Kidney tubule cell (primary cell): ENCODE measurements at places on chromosomes 6 and 20.

DNA sequence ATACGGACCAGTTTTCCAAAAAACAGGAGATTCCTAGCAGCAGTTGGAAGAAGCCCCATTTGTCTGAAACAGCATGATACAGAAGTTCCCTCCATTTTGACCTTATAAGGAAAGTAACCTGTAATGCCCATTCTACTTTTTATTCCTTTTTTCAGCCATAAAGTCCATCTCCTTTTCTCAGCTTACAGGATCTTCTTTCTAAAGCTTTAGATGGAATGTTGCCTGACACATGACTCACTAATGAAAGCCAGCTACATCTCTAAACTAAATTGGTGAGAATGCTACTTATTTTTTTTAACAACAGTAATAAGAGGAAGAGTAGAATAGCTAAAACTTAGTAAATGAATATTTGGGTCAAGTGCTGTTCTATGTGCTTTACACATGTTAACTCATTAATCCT, 234.1 kb downstream of the CDH26 start:
- no peak for DNase-seq

DNA sequence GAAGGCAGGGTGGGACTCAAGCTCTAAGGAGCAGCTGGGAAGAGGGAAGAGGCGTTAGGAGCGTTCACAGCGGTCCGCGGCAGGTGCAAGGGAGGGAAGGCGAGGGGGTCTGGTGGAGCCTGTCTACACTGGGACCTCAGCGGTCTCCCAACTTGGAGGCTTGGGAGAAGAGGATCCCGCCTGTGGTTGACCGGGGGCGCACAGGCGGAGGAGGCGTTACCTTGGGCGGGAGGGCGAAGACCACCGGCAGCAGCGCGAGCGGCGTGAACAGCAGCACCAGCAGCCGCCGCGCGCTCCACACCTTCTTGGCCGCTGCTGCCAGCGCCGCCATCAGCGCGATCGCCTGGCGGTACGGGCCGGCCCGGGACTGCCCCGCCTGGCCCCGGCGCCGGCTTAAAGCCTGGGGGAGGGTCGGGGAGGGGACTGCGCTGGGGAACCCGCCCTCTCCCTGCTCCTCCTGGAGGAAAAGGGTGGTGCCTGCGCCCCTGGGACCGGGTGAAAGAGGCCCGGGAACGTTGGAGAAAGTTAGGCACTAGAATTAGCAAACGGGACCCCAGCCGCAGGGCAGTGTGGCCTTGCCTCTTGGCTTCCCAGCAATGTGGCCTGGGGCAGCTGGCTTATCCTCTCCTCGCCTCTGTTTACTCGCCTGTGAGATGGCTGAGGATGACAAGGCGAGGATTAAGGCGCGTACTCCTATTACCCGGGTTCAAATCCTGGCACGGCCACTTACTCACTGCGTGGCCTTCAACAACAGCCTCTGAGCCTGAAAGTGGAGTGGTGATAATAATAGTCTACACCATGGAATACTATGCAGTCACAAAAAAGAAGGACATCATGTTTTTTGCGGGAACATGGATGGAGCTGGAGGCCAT, at the start of gene SLC13A3:
Gene SLC13A3, minus strand, starts transcription at position 369 of the 872 bp plus-strand sequence. Its CDS starts 38 bp downstream, at position 331.
- no peak for DNase-seq

DNA sequence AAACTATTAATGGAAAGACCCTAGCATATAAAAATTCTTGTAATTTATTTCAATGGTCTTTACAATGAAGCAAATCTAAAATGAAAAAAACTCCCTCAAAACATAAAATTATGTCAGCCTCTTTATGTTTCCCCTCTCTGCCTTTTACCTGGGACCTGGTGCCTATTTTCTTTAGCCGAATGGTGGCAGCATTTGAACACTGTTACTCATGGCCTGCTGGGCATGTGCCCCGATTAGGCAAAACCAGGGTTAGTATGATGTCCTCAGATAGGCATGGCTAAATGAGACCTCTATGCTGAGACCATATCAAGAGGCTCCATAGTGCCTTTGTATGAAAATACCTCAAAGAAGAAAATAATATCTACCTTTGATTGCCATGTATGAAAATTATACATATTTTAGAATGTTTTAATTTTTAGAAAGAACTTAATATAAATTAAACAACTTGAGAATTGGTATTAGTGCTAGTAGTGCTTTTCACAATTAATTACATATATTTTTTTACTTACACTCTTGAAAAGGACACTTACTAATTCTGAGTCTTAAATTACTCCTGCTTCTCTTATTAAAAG, 22.5 kb upstream of the C6orf58 start:
- peak; percentile 53 for DNase-seq

GRCh38 chr6:81838031-81838430, 85.5 kb upstream of the TENT5A start:
- peak; percentile 29 for DNase-seq

- DNase-seq, result peak; percentile 70
Measured at GRCh38 chr6:85669735-85670194, 27.1 kb upstream of the SYNCRIP start.

- DNase-seq, result no peak
Measured at GRCh38 chr6:12065321-12066140, 53.4 kb downstream of the HIVEP1 start.

DNA sequence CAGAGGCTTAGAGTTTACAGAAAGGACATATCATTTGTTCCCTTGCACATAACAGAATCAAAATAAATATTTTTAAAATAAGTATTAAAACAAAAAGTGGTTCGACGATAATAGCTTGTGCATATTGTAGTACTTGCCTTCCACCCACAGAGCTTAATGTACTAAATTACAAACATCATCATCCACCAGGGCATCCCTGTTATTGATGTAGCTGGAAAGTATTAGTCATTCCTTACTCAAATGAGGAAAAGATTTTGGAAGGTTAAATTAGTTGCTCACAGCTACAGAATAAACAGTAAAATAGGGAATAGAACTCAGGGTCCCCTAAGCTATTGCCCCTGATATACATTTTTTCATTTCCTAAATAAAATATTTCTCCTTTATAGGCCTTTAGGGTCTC, 150.3 kb downstream of the PTPRK start:
- peak; percentile 54 for DNase-seq

GRCh38 chr20:399182-399707, 8.9 kb upstream of the RBCK1 start:
- no peak for DNase-seq

- DNase-seq, result no peak
Measured at GRCh38 chr6:21037453-21037852, 503.2 kb downstream of the CDKAL1 start.

DNA sequence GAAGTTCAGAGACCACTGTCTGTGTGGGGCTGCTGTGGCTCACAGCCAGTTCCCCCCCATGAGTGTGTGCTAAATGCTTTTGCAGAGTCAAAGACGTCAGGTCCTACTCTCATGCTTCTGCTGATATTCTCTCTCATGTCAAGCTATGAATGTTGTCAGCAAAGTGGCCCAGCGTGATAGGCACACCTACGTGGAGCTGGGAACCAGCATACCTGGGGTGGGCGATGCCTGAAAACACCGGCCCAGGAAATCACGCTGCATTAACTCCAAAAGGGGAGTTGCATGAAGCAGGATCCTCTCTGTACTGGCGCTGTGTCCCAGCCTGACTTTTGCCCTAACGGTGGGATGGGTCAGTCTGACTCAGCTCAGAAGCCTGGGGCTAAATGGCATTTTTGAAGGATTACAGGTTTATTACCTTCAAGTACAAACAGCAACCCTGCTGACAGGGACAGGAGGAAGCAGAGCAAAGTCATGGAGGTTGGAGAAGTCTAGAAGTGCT, 9.0 kb upstream of the MRPS10 start:
- peak; percentile 97 for DNase-seq

- DNase-seq, result no peak
Measured at GRCh38 chr6:158775832-158776231, 43.3 kb downstream of the EZR start.

DNA sequence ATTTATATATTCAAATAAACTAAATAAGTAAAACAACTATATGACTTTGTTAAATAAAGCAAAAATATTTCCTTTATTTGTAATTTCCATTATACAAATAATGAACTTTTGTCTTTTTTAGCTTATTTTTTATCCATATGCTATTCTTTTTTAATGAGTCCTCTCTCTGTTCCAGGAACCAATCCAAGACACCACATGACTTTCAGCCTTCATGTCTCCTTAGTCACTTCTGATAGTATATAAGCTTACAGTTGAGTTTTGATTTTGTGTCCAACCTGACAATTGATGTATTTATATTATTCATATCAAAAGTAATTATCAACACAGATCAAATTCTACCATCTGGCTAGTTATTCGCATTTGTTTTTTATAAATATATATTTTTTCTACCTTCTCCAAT, 582.3 kb upstream of the GJE1 start:
- DNase-seq, result no peak

GRCh38 chr6:152148412-152148811, 340.9 kb downstream of the ESR1 start:
- no peak for DNase-seq

DNA sequence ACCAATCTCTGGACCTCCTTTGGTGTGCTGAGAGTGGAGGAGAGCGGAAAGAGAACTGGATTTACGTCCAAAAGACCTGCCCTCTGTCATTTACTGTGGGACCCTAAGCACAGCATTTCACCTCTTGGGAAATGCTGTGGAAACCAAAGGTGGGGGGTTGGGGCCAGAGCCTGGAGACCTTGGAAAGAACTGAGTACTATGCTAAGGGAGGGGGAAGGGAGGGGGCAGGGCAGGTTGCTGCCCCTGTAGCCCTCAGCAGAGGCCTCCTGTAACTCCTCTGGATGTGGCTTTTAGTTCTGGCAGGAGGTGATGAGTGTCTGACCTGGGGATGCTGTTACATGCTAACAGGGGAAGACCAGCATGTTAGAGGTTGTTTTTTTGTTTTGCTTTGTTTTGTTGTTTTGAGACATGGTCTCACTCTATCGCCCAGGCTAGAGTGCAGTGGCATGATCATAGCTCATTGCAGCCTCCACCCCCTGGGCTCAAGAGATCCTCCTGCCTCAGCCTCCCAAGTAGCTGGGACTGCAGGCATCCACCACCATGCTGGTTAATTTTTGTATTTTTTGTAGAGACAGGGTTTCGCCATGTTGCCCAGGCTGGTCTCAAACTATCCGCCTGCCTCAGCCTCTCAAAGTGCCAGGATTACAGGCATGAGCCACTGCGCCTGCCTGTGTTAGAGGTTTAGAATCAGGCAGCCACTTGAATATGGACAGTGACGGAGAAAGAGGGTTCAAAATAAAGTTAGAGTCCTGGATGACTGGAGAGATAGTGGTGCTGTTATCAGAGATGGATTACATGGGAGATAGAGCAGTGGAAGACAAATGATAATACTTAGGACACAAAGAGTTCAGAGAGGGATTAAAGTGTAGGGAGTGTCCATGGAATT, 18.4 kb upstream of the PARD6B start:
- no peak for DNase-seq

- no peak for DNase-seq
Measured at GRCh38 chr6:142820338-142821051, 124.5 kb downstream of the HIVEP2 start.

DNA sequence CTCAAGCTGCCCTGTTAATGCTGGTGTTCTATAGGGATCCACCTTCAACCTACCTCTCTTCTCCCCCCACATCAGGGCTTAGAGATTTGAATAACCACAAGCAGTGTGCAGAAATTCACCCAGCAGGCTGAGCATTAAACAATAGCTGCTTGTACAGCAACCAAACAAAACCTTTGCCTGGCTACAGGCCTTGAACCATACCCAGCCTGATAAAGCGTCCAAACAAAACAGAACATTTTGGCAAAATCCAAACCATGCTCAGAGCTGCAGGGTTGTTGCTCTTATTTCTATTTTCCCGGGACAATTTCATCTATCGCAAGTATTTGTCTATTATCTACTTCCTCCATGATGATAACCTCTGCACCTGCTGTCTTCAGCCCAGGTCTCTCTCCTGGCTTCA, 142.3 kb downstream of the UNC5CL start:
- no peak for DNase-seq

- no peak for DNase-seq
Measured at GRCh38 chr20:21517566-21518277, 3.9 kb upstream of the NKX2-2 start.

DNA sequence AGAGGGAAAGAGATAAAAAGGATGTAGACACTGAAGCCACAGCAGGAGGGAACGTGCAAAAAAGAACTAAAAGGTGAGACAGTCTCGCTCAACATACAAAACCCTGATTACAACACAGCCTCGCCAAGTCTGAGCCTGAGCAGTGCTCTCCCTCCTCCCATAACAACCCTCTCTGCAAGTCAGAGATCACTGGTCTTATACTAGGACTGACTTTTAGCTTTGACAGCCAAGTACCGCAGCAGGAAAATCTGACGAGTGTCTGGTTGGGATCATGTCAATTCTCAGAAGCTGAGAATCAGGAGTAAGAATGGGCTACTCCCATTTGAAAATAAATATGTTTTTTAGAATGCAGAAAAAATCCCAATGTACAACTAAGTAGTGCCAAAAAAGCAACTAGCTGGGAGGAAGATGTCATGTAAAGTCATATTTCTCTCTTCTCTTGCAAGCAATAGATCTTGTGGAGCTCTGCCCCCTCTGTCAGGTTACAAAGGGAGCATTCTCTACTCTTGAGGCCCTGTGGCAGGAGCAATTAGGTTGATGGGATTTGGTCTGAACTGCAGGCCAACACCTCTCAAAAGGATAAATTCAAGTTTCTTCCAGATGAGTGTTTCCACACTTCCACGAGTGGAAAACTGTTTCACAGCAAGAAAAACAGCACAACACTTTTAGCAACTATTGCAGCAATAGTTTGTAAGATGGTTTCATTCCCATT, 118.9 kb upstream of the COL21A1 start:
- DNase-seq, result no peak

DNA sequence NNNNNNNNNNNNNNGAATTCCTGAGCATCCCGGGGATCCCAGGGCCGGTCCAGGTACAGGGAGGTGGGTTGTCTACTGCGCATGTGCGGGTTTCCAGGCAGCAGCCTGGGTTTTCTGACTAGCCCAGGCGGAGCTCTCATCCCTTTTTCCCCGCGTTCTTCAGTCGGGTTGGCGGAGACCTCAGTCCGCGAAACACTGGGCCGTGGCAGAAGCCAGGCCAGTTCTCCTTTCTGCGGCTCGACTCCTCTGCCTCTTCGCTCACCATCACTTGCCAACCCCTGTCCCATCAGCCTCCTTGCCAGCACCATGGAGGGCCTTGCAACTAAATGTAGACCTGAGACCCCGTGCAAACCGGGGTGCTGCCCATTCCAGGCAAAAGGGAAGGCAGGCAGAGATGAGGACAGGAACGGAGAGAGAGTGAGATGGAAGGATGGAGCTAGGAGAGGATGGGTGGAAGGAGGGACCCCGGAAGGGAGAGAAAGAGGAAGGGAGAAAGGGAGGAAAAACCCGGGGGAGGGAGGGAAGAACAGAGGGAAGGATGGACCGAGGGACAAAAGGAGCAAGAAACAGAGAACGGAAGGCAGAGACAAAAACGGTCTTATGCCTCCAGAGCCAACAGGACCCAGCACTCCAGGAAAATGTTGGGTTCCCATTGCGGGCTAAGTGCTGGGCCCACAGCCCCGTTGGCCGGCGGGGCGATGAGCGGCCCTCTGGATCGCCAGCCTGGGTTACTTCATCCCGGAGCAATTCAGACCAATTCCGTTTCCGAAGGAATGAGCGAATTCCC, 445.4 kb upstream of the DEFB115 start:
- no peak for DNase-seq

GRCh38 chr6:147106759-147107401, 97.3 kb upstream of the STXBP5 start:
- no peak for DNase-seq
